ENCODE measurements at places on chromosomes 3 and 15.
A peak's percentile ranks its signal among the peaks of the same experiment; 100 is the strongest.

GRCh38 chr3:61252836-61253235, 1.6 kb upstream of the FHIT start:
- no peak for DNase-seq

DNA sequence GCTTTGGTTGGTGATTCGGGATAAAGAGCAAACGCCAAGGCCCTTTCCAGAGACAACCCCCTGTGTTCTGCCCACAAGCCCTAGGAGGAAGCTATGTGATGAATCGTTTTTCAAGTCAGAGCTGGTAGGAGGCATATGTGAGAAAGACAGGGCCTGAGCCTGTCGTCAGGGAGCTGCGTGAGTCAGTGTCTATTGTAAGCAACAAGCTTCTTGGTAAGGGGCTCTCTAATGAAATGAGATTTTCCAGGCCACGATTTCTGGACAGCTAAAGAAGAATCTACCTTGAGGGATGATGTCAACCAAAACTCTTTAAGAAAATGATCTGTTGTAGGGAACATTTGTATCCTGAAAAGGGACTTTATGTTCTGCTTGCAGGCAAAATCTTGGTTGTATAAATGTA, 318.9 kb upstream of the IL12A start:
- DNase-seq = no peak

DNA sequence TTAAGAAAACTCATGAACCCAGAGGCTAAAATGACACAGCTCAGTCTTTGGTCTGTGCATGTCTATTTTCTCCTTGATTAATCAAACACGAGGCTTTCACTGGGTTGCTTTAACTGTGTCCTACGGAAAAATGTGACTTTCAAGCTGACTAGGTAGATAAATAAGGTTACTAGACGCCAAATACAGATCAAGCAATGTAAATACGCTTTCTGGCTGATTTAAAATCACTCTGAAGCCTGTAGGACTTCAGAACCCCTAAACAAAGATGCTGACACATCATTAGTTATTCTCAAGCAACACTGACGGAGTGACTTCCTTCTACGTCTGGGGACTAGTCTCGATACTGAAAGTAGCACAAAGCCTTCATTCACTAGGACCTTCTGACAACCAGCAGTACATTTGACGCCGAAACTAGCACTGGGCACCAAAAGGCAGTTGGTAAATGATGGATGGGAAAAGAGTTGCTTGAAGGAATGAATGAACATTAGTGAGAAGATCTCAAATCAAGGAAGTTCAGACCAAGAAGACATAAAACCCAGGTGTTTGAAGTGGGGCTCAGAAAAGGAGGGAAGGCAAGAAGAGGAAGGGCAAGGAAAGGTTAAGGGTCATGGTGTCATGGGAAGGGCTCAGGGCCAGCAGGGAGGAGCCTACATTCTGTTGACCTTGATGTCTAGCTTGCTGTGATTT, 67.1 kb upstream of the CDV3 start:
- peak; percentile 70 for DNase-seq

GRCh38 chr3:61961900-61962299, 400.5 kb downstream of the PTPRG start:
- DNase-seq = no peak

- DNase-seq = peak; percentile 67
Measured at GRCh38 chr3:143084856-143085731, 34.5 kb upstream of the CHST2 start.

DNA sequence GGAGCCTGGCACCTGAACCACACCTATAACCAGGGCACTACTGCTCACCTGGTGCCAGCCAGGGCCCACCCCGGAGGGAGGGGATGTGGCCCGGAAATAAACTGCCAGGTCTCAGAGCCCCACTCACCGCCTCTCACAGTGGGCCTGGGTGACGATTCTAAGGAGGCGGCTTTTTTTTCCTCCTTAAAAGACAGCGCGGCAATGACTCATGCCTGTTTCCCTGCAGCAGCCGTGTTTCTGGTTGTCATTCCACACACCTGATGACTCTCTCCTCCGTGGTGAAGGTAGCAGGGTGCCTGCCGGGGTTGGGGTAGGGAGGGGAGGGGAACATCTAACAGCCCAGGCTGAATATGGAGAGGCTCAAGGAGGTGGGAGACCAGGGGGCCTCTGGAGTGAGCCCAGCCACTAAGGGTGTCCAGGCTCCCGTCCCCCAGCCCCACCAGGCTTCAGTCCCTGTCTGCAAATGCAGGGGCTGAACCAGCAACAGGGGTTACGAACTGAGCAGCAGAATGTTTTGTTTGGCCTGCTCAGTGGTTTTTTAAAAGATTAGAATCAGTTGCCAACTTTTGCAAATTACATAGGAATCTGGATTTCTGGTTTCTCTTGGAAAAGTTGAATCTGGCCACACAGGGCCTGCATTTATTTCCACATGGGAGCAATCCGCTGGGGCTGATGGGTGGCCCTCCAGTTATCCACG, 127.3 kb upstream of the LINGO1 start:
- no peak for DNase-seq

DNA sequence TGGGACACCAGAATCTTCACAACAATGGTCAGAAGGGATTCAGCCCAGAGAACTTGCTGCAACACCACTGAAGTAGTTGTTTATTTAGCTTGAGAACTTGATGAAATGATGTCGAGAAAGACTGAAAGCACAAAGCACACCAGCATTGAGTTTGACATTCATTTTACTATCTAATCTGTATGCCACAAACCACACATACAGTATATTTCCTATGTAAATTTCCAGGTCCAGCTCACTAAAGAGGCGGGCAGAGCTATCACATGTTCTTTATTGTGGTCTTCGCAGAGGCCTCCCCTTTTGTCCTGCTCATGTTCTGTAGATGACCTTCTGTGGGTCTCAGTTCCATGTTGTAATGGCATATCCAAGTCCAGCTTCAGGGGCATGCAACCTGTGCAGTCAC, 10.4 kb upstream of the FMN1 start:
- DNase-seq = no peak

DNA sequence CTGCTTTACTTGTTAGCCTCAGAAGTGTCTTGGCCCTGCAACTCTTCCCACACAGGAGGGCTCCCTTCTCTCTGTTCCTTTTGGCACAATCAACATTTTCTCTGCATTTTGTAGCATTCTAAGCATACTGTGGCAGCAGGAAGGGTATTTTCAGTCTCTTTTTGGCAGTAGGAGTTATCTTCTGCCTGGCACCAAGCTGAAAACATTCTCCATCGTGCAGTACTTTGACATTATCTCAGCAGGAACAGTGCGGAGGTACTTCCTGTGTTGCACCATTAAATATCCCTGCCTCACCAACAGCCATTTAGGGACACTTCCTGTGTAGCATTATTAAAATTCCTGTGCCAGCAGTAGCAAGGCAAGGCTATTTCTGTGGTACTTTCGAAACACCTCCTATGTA, 233.2 kb upstream of the SEMA6D start:
- DNase-seq = no peak

GRCh38 chr15:91521996-91522395, 331.5 kb upstream of the SLCO3A1 start:
- no peak for DNase-seq

DNA sequence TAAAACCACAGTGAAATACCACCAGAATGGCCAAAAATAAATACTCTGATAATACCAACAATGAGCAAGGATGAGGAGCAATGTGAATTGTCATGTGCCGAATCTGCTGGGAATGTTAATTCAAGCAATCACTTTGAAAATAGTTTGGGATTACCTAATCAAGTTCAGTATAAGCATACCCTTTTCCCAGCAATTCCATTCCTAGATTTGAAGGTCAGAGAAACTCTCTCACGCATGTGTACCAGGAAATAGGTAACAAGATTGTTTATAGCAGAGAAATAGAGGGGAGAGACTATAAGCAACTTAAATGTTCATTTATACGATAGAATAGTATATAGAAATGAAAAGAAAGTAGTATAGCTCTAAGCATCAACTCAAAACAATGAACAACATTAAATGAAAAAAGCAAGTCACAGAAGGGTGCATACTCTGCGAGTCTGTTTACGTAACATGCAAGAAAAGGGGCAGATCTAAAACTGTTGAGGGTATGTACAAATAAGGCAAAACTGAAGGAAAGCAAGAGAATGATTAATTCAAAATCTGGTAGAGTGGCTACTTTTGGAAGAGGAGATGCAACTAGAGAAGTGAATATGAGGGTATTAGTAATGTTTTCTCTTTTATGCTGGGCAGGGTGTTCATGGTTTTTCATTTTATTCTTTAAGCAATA, 27.4 kb downstream of the TMOD3 start:
- no peak for DNase-seq

- no peak for DNase-seq
Measured at GRCh38 chr3:42182555-42182954, 83.4 kb downstream of the CCK start.

DNA sequence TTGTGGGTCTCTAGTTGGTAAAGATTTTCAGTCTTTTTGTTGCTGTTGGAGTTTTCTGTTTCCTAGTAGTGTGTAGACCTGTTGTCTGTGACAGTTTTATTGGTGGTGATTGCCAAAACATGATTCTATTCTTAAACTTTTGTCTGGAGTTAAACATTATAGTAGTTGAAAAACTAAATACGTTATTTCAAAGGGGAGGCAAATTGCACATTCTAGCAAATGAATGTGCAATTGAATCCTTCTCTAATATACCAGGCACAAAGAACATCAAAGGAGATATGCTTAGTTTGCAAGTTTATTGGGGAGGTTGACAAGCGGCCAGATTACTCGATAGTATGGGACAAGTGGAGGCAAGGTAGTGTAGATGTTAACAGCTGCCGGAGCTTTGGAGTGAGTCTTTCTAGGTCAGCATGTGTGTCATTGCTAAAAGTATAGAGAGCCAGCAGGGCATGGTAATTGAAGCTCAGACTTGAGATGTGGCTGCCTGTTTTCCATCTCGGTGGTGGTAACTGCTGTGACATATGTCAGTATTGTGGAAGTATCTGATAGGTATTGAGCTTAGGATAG, 20.6 kb downstream of the CHD2 start:
- no peak for DNase-seq

- no peak for DNase-seq
Measured at GRCh38 chr3:5531741-5532290, 344.3 kb downstream of the EDEM1 start.

DNA sequence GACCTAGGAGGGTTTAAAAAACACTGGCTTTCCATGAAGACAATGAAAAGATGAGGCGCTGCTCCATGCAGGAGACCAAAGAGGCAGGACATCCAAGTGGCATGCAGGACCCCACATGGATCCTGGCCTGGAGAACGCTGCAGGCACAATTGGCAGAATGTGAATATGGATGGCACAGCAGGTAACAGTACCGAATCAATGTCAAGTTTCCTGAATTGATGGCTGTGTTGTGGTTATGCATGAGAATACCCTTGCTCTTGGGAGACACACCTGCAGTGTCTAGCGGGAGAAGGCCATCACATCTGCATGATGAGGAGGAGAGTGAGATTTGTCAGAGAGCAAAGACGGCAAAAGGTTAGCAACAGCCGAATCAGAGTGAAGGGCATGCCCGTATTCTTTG, 74.3 kb upstream of the SEC13 start:
- DNase-seq = no peak

- DNase-seq = peak; percentile 62
Measured at GRCh38 chr15:67564021-67564967, 21.8 kb downstream of the MAP2K5 start.

DNA sequence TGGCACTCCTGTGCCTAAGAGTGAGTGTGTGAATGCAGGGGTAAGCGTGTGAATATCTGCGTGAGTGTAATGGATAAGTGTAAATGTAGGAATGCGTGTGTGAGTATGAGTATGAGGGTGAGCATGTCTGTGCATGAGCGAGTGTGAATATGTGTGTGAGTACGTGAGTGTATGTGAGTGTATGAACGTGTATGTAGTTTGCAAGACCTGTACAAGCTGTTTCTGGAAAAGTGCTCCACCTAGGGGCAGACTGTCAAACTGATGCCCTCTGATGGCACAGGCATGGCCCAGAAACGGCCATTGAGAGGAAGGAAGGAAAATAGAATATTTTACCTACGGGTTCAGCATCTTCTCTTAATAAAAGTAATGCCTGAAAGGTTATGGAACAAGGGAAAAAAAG, 24.4 kb upstream of the FRMD4B start:
- peak; percentile 43 for DNase-seq

GRCh38 chr15:62850318-62850717, 192.2 kb upstream of the TPM1 start:
- DNase-seq = no peak

GRCh38 chr3:117921411-117921810, 1113.2 kb downstream of the IGSF11 start:
- no peak for DNase-seq

DNA sequence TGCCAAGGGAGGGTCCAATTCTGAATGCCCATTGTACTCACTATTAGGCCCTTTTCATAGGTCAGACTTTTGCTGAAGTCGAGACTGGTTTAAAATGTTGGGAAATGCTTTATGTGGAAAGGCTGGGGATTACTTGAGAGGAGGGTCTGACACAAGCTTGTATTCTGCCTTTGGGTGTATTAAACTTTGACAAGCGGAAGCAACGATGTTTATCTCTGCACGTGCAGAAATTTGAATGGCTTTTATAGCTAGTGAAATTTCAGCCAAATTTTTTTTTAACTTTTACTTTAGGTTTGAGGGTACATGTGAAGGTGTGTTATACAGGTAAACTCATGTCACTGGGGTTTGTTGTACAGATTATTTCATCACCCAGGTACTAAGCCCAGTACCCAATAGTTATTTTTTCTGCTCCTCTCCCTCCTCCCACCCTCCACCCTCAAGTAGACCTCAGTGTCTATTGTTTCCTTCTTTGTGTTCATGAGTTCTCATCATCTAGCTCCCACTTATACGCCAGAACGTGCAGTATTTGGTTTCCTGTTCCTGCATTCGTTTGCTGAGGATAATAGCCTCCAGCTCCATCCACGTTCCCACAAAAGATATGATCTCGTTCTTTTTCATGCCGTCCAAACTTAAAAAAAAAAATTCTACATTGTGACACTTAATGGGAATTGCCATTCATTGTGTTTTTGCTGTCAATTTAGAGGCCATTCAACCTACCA, 223.0 kb upstream of the BHLHE40 start:
- DNase-seq = no peak

- DNase-seq = no peak
Measured at GRCh38 chr15:89116404-89116803, 28.1 kb downstream of the ABHD2 start.

DNA sequence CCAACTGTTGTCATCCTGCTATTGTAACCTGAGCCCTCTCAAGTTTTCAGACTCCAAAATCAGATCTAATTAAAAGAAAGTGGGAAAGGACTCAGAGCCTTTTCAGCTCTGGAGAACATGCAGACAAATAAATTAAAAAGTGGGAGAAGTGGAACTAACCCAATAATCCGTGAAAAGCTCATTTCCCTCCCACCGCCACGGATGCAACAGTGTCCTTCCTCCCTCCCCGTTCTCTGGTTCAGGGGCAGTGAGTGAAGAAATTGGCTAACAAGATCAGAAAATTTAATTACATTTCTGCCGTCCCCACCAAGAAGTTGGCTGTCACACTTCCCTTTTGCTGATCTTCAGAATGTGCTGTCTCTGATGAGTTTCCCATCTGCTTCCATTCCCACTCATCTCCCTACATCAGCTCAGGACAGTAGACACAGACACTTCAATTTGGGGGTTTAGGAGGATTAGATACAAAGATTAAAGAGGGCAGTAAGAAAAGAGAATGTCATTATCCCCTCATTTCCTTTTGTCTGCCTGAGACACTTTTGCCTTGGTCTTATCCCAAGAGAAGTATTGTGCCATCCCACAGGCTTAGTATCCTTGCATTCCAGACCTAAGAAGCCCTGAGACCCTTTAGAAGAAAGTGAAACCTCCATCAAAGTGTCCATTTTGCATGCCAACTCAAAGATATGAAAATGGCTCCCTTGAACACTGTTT, 335.7 kb upstream of the PPP2R3A start:
- DNase-seq = no peak
